ENCODE measurements at places on chromosomes 16 and 17.

GRCh38 chr17:17382065-17382459 lies 78.9 kb downstream of the NT5M start:
- DNase-seq, result no peak

DNA sequence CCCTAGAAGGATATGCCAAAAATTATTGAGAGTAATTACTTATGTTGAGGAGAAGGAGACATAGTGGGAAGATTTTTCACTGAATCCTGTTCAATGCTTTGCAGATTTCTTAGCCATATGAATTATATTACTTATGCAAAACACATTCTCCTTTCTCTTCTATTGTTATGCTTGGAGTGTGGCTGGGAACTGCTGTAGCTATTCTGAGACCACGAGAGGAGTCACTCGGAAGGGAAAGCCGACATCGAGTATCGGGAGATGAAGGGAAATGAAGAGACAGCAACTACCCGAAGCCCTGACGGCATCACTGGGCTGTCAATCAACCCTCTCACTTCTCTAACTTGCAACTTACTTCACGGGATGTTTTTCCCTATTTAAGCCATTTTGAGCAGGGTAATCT lies 39.6 kb downstream of the STX8 start:
- DNase-seq, result no peak

- no peak for DNase-seq
These were observed 54.0 kb downstream of the AKAP1 start for GRCh38 chr17:57138956-57139576.

DNA sequence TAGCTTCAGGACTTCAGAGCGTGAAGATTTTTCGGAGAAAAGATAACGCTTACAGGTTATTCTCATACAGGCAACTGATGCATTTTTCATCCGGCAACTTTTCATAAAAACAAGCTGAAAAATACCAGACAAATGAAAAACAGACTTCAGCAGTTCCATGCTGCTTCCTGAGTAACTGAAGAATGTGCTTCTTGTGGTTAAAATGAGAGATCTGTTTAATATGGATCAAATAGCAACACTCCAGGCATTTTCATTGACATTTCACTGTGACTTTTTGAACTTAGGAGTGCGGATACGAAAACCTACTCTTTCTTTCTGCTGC lies 705 bp upstream of the PITPNC1 start:
- no peak for DNase-seq

DNA sequence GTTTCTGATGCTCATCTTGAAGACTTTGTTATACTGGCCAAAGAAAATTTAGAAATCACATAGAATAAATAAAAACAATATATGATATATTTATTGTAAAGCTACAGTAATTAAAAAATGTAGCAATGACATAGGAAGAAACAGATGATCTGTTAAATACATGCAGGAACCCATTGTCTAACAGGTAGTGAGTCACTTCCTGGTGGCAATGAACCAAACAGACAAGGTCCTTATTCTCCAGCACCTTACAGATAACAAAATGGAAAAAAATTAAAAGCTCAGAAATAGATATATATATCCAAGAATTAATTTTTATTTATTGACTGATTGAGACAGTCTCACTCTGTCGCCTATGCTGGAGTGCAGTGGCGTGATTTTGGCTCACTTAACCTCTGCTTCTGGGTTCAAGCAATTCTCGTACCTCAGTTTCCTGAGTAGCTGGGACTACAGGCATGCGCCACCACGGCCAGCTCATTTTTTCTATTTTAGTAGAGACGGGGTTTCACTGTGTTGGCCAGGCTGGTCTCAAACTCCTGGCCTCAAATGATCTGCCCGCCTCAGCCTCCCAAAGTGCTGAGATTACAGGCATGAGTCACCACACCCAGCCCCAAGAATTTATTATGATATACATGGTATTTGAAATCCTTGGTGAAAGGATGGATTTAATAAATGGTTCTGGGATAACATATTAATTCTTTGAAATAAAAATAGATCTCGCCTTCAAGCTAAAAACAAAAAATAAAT lies 7.5 kb downstream of the NETO2 start:
- DNase-seq, result no peak

DNA sequence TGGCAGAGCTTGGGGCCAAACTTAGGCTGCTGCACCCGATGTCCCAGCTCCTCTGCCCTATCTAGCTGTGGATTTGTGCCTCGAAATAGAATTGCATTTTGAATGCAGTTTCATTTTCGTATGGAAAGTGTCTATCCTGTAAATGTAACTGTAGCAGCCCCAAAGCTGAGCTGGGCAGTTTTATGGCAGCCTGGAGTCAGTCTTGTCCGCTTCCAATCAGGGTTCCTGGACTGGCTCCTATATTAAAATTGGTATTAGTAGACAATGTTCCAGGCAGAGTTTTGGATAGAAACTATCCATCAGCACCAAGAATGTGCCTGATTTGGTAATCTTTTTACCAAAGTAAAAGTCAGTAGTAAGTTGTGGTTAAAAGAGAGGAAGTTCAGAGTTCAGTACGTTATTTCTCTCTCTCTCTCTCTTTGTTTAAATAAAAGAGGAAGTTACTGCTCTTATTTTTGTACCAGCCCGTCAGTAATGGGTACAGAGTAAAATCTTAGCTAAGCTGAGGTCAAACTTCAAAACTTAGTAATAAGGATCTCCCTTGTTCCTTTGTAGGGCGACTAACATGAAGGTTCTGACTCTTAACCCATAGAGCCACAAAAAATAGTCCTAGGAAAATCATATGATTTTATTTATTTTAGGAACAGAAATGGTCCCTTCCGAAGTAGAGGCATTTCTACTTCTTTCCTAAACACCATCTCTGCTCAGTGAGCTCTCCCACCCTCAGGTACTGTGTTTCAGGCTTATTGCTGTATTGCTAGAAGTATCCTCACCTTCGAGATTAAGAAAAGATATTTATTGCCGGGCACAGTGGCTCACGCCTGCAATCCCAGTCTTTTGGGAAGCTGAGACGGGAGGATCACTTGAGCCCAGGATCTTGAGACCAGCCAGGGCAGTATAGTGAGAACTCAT lies 28.0 kb downstream of the PRKCB start:
- DNase-seq, result no peak

DNA sequence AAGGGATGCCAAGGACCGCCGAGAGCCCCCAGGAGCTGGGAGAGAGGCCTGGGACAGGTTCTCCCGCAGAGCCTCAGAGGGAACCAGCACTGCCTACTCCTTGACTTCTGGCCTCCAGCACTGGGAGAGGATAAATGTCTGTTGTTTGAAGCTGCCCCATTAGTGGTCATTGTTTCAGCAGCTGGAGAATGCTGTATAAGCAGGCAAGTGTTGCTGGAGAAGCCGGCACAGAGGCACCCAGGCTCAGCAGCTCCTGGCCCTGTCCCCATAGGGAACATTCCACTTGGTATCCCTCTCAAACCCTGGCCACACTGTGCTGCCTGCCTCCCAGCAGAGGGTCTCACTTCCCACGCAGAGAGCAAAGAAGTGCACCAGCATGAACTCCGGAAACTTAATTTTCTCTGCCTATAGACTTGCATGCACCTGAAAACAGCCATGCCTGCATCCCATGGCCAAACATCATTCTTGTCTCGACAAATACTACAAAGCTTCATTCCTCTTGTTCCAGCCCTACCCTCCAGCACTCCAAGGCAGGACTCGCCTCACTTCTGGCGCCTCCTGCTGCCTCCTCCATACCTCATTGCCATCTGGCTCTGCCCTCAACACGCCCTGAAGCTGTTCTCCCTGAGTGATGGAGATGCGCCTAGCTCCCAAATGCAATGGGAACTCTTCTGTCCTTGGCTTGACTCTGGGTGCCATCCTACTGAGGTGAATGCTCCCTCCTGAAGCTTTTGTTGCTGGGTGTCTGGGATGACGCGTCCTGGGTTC lies 88.1 kb downstream of the DNAH17 start:
- DNase-seq, result no peak

- DNase-seq, result no peak
These were observed 12.0 kb upstream of the RNF157 start for GRCh38 chr17:76252040-76252954.

GRCh38 chr17:48633266-48633677 lies 7.1 kb upstream of the HOXB9 start:
- peak; percentile 69 for DNase-seq

GRCh38 chr17:61225178-61225882 lies 174.3 kb upstream of the TBX2 start:
- no peak for DNase-seq

DNA sequence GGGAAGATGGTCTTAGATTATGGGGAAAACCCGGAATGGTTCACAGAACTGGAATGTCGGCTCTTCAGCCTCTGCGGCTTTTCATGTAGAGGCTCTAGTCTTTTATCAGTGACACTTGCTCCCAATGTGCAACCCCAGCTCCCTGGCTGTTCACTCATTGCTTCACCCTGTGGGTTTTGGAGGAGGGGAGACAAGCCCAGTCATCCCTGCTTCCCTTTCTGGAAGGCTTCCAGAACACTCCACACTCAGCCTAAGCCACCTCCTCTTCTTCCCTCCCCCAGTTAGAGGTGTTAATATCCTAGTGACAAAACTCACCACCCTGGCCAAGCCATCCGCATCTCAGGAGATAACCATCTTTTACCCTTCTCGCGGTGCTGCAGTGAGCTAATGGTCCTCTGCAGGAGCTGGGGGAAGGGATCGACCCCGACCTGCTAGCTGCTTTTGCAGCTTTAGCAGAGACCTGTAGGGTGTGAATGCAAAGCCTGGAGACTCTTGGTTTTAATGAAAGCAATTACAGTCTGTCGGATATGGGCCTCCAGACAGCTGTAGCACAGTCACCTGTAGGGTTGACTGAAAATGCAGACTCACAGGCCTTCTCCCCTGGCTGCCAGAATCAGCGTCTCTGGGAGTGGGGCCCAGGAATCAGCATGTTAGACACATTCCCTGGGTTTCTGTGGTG lies 24.3 kb upstream of the LASP1NB start:
- DNase-seq, result peak; percentile 64

GRCh38 chr16:66952430-66953110 lies 8.5 kb upstream of the CES3 start:
- no peak for DNase-seq

DNA sequence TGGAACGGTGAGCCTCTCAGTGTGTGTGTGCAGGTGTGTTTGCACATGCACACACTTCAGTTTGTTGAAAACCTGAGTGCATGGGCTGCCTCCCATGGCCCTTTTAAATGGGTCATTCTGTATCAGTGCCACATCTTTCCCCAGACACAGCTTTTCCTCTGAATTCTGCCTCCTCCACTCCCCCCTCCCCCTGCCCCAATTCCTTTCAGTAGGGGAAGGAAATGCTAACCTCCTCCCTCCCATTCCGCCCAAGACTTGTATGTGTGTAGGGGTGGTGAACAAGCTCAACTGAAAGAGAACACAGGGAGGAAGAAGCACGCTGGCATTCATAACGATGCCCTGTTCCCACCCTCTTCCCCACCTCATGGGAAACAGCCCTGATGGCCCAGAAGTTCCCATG lies 34.3 kb downstream of the C17orf75 start:
- DNase-seq, result no peak

- DNase-seq, result no peak
These were observed 16.2 kb downstream of the SKAP1 start for GRCh38 chr17:48413613-48414405.

- peak; percentile 78 for DNase-seq
These were observed 17.9 kb downstream of the UTP4 start for GRCh38 chr16:69150146-69150865.

GRCh38 chr17:77666881-77667395 lies 291.6 kb upstream of the TNRC6C start:
- no peak for DNase-seq

- DNase-seq, result peak; percentile 47
These were observed 5.5 kb upstream of the ZG16B start for GRCh38 chr16:2824626-2825025.

DNA sequence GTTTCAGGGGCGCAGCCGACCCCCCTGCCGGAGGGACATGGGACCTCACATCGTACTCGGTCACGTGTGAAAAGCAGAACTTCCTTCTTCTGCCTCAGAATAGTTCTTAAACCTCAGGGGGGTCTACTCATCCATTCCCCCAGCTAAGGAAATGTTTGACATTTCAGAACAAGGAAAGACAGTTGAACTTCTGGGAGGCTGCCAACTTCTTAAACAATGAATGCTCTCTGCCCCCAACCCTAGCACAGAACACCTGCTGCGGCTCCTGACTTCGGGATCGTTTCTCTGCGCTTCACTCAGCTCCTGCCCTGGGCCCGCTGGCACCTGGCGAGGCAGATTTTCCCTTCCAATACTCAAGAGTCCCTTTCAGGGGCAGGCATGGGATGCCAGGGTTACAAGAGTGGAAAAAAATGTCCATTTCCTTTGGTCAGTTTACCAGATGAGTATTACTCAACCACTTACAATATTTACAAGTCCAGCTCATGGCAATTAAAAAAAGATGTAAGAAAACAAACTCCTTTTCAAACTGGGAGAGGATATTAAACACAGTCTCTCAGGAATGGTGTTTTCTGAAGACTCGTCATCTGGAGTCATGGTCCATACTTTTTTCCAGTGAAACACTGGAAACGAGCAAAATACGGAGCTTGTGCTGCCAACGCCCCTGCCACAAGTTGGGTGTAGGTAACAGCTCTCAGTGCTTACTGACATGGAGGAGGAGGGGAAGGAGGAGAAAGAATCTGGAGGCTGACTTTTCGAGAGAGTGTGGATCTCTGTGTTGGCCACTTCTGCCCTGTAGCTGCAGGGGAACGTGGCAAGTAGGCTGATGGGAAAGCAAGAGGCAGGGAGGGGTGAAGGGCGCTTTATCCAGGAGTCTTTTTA lies 235.7 kb downstream of the NTN1 start:
- no peak for DNase-seq

DNA sequence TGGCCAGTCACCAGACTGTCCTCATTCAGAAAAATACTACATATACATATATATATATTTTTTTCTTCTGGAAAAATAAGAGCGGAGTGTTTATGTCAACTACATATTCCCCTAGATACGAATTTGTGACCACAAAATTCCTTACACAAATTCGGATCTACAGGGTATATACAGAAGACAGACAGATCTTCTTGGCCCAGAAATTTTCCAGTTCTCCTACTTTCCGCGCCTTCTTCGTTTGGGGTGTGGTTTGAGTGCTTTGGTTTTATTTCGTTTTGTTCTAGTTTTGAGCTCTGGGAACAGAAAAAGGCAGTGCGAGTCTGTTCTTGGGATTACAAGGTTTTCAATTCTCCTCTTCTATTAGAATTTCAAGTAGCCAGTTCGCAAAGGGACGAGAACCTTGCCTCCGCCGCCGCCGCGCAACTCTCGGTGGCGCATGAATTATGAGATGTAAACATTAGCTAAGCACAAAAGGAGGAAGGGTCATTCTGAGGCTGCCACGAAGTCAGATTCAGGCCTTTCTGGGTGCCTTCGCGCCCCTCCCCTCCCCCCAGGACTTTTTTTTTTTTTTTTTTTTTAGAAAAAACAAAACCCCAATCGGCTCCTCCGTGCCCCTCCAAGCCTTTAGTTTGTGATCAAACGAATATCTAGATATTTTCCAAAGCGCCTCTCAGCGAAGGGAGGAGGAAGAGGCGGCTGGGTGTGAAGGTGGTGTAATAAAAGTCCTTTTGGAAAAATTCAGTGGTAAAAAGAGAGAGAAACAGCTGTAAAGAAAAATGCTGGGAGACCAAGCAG lies 1.8 kb upstream of the HOXB4 start:
- DNase-seq, result no peak
